Caudate nucleus (tissue), 63 donors: ENCODE measurements at places on chromosomes 3 and 15.
A peak's percentile ranks its signal among the peaks of the same experiment; 100 is the strongest.

DNA sequence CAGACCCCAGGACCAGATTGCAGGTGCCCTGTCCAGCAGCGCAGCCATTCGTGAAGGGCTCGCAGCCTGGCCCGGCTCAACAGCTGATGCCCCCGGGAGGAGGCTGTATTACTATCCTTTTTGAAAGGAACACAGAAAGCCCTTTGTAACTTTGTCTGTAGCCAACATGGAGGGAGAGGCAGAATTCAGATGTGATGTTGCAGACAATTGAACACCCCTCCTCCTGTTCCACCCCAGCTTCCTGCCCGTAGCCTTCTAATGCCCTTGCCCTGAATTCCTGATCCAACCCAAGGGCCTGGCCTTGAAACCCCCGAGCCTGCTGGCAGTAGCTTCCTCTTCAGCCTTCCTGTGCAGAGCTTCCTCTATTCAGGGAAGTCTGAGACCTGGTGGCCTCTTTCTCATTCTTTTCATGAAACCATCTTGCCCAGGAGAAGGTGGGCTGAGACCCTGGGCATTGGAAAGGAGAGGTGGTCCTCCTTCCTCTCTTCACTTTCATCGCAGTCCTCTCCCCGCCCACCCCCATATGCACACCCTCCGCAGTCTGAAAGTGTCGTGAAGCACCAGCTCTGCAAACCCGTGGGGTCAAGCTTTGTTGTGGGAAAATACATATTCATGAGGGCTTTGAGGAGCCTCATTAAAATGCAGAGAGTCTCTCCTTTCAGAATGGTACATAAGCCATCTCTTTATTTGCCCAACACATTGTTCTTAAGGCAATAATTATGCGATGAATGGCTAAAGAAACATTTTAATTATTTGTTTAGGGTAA is 109.2 kb downstream of the APBA2 start:
- peak; percentile 30 for DNase-seq

GRCh38 chr15:50209809-50210208 is 27.8 kb downstream of the SLC27A2 start:
- no peak for DNase-seq

DNA sequence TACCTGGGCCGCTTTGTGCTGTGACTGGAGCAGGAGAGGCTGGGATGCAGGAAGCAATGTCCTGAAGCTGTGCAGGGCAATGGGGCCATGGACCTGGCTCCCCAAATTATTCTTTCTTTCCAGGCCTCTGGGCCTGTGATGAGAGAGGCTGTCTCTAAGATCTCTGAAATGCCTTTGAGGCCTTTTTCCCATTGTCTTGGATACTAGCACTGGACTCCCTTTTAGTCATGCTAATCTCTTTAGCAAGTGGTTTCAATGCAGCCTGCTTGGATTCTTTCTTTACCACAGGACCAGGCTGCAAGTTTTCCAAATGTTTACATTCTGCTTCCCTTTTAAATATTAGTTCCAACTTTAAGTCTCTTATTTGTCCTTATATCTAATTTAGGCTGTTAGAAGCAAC is 64.8 kb upstream of the SGO1 start:
- DNase-seq = no peak

DNA sequence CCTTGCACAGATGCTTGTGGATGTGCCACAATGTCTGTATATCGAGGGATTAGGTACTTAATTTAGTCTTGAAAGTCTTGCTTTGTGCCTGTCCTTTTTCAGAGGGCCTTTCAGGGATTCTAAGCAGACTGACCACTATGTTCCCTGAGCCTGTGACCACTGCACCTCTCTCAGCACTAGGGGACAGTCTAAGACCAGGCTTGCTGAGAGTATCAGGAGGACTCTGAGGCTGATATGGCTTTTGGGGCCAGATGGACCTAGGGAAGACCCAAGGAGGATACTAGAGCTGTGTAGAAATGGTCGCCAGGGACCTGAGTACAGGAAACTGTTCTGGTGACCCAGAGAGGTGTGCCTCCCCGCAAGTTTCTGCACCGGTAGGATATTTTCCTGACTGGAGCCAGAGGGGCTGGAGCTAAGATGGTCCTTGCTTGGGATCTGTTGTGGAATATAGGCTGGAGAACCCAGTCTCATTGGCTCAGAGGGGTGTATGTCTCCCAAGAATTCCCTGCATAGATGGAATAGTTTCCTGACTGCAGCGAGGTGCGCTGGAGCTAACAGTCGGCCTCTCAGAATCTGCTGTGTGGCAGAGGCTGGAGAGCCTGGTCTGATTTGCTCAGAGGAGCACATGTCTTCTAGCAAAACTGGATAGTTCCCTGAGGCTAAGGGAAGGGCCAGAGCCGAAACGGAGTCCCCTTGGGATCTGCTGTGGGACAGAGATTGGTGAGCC is 213.2 kb upstream of the DCBLD2 start:
- DNase-seq = no peak

GRCh38 chr3:193270451-193270850 is 29.4 kb downstream of the PLAAT1 start:
- no peak for DNase-seq

DNA sequence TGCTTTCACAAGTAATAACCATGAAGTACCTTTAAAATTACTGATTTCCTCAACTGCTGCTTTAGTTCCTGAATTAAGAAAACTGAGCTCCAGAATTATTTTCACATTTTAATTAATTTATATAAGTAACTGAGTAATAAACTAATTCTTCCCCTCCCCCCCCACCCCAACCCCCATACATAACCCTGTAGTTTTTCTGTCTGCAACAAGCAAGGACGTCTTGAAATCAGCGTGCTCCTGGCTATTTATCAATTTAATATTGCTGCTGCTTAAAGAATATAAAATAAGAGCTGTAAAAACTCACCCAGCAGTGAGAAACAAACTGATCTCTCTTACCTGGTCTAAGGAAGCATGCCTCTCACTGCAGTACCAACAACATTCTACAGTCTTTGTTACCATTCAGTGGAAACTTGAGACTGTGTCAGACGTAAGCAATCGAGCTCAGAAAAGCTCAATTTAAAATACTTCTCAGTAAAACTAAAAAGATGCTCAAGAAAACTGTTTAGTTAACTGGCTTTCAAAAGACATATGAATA is 121.0 kb downstream of the TFDP2 start:
- DNase-seq = no peak

DNA sequence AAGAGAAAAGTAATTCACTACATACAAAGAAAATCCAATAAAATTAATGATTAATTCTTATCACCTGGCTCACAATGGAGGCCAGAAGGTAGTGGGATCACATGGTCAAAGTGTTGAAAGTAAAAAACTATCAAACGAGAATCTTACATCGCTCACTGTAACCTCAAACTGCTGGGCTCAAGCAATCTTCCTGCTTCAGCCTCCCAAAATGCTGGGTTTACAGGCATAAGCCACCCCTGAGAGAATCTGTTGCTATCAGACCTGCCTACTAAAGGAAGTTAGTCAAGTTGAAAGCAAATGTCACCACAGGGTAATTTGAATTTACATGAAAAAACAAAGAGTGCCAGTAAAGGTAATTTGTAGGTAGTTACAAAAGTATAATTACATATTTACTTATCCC is 103.3 kb downstream of the PCCB start:
- DNase-seq = no peak

- DNase-seq = no peak
These were observed 8.7 kb downstream of the MYL3 start for GRCh38 chr3:46854555-46854991.

- no peak for DNase-seq
These were observed 9.2 kb downstream of the SHC4 start for GRCh38 chr15:48954538-48954937.

GRCh38 chr3:124354150-124354549 is 362.2 kb upstream of the ROPN1 start:
- DNase-seq = no peak

- no peak for DNase-seq
These were observed 9.1 kb downstream of the SLC25A26 start for GRCh38 chr3:66229931-66230330.

- DNase-seq = no peak
These were observed 206.4 kb downstream of the NAALADL2 start for GRCh38 chr3:175065497-175065896.

GRCh38 chr15:62550106-62550505 is 385.0 kb upstream of the C2CD4B start:
- DNase-seq = no peak

DNA sequence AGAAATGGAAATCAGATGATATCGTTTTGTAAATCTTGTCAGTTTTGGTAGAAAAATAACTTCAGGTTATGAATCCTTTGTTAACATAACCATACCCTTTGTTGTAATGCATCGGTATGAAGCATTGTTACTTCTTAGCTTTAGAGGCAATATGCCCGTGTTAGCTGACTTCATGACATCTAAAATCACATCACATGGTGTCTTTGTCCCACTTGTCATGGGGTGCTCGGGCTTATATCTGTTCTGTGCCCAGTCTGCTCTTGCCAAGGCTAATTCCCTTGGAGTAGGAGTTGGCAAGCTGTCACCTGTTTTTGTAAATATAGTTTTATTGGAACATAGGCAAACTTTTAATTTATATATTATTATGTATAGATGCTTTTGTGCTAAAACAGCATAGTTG is 39.6 kb downstream of the SLC25A26 start:
- DNase-seq = no peak

- no peak for DNase-seq
These were observed 230.1 kb downstream of the CLSTN2 start for GRCh38 chr3:140164922-140165590.

DNA sequence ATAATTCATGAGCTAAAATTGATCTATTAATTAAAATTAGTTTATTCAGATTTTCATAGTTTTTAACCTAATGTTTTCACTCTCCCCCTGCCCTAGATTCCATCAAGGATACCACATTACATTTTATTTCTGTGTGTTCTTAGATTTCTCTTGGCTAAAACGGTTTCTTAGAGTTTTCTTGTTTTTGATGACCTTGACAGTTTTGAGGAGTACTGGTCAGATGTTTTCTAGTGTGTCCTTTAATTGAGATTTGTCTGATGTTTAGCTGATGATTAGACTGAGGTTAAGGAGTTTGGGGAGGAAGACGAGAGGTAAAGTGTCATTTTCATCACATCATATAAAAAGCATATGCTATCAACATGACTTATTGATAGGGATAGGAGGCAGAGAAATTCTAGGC is 475.9 kb downstream of the SQOR start:
- no peak for DNase-seq

DNA sequence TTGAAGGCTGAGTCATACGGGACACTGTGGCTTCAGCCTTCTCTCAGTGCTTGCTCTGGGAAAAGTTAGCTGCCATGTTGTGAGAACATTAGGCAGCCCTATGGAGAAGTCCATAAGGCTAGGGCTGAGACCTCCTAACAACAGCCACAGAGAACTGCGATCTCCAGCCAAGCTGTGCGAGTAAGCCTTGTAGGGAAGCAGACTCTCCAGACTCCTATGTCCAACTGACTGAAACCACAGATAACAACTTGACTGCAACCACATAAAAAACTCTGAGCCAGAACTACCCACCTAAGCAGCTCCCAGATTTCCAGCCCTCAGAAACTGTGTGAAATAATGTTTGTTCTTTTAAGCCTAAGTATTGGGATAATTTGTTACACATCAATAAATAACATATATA is 40.7 kb downstream of the DENND6A start:
- no peak for DNase-seq

GRCh38 chr3:21672303-21672702 is 78.7 kb downstream of the ZNF385D start:
- no peak for DNase-seq

GRCh38 chr3:135077186-135077585 is 282.1 kb downstream of the EPHB1 start:
- DNase-seq = no peak

GRCh38 chr3:185071287-185071800 is 81.5 kb downstream of the C3orf70 start:
- DNase-seq = no peak

GRCh38 chr15:24954783-24955530 is at the start of the genes SNRPN and SNURF:
Gene SNRPN, plus strand, starts transcription at chr15:24954987. Its CDS starts 19,467 bp downstream, at chr15:24974454.
Gene SNURF, plus strand, starts transcription at chr15:24954987. Its CDS starts 62 bp downstream, at chr15:24955049.
- DNase-seq = peak; percentile 62

- DNase-seq = peak; percentile 74
These were observed 99.4 kb downstream of the FBLN2 start for GRCh38 chr3:13648060-13649001.

DNA sequence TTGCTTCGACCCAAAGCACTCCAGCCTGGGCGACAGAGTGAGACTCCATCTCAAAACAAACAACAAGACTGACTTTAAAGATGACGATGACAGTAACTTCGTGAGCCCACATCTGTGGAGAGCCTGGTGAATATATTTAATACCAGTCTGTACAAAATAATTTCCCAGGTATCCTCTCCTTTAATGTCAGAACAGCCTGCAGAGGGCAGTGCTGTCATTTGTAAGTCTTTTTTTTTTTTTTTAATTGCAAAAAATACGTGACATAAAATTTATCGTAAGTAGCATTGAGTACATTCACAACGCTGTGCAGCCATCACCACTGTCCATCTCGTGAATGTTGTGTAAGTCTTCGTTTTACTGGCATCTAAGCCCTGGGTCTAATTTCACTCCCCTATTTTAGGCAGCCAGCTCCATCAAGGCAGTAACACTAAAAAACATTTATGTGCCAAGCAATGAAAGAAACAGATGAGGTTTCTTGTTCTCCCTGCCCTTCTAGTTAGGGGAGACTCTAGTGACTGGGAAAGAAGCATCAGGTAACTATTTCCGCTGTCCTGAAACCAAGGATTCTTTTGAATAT is 1.4 kb downstream of the HTD2 start:
- no peak for DNase-seq

DNA sequence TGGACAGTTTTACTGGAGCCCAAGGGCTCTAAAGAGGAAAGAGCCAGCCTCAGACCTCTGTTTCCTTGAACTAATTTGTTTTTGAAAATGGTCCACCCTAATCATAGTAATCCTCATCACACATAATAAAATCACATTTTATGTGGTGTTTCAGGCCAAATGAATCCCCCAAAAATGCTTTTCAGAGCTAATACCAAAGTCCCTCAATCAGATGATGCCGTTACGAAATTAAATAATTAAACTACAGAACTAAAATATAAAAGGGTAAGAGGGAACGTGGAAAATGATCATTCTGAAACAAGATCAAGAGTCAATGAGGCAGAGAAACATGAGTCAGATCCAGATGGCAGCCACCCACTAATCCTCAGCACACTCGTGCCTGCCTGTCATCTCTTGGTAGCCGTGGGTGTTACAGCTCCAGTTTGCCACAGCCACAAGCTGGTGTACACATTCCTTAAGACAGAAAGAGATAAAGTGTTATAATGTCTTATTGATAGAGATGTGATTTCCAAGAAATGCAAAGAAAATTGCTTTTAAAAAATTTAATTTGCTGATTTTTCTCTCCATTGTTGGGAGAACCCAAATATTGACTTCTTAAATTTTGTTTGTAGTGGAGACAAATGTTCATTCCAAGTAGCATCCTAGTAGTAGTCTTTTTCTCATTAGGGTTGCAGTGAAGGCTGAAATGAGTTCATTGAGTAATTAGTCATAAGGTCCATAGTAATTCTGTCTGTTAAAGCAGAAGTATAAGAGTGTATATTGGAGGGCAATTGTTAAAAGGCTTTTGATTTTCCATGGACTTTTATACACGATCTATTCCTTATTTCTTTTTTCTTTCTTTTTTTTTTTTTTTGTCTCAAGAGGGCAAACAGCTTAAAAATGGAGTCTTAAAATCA is 104.2 kb downstream of the AGBL1 start:
- peak; percentile 43 for DNase-seq

- DNase-seq = no peak
These were observed 226.0 kb upstream of the P2RY1 start for GRCh38 chr3:152608696-152609594.
